ENCODE measurements at places on chromosomes 1 and 21.

DNA sequence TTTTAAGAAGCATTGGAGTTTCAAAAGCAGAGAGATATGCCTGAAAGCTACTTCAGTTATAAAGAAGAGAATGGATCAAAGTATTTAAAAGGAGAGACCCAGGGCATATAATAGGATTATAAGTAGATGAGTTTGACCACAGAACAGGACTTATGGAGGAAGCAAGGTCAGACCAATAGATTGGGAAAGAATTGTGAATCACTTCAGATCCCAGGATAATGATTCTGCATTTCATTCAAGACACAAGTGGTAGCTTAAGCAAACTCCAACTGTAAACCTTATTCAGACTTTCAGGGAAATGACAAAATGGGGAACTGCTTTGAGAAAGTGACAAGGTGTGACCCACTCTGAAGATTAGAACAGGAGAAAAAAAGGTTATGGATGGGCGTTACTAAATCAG lies 18.9 kb upstream of the OR10J5 start:
- no peak for DNase-seq

DNA sequence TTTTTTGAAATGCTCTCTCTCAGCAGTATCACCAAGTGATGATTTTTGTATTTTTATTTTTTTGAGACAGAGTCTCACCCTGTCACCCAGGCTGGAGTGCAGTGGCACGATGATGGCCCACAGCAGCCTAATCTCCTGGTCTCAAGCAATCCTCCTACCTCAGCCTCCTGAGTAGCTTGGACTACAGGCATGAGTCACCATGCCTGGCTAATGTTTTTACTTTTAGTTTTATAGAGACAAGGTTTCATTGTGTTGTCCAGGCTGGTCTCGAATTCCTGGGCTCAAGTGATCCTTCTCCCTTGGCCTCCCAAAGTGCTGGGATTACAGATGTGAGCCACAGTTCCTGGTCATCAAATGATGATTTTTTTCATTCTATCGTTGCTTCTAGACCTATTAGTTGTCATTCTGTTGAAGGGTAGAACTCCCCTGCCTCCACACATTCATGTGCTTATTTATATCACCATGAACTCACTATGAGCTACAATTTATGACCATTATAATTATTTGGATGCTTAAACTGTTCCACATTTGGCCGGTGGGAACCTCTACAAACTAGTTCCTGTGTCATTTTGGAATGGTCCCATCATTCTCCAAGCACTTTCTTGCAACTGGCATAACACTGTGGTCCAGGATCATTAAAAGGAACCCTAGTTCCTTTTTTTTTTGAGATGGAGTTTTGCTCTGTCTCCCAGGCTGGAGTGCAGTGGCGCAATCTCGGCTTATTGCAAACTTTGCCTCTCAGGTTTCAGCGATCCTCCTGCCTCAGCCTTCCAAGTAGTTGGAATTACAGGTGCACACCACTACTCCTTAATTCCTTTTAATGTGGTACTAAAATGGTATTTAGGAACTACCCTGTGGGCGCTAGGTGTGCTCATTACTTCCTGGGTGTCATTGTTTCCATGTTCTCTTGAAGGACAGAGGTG lies 20.2 kb upstream of the TOR3A start:
- no peak for DNase-seq

- no peak for DNase-seq
These were observed 169.3 kb upstream of the ETV3 start for GRCh38 chr1:157307491-157307890.

DNA sequence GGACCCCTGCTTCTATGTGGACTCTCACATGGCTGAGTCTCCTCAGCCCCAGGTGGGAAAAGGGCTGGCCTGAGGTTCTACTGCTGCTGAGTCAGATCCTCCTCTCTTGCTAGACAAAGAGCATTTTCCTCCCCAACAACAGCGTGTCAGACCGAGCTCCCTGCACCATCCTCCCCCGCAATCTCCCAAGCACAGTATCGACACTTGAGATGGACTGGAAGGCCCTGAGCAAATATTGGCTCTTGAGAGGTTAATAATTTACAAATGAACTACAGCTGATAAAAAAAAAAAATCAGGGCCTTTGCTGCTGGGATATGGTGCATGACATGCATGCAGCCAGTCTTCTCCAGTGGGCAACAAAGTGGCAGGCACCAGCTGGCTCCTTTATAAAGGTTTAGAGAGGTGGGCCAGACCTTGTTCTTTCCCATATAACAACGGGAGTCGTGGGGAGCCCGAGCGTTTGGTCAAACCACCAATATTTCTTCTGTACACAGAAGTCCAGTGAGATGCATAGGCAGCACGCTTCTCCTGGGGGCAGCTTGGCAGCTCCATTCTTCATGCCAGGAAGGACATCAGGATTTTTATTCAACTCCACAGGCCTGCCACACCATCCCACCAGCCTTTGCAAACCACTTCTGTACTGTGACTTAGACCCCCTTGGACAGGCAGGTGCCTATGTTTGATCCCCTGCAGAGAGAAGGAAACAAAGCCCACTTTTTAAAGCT lies 55.4 kb upstream of the CAMK1G start:
- DNase-seq = no peak

DNA sequence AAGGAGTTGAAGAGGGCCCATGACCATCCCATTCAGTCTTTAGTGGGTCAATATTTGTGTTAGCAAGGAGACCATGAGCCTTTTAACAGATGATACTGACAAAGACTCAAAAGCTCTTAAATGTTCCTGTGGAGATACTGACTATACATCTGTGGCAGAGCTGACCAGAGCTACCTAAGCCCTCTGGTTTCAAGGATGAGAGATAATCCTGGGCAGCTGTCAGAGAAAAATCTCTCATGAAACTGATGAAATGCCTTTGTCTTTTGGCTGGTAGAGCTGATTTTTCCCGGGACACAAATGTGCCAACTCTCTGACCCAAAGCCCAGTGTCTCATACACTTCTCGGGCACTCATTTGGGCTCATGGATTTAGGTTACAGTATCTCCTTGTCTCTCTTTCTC lies 100.9 kb downstream of the XCL2 start:
- no peak for DNase-seq

DNA sequence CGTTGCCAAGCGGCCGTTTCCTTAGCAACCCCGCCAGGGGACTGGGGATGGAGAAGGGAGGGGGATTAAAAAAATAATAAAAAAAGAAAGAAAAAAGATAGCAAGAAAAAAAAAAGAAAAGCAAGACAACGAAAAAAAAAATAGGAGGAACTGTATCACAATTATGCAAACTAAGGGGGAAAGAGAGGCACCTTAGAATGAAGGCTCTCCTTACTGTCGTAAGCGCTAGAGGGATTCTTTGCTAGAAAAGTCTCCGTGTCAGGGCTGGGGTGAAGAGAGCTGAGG lies 625 bp upstream of the NEGR1 start:
- DNase-seq = no peak

Measured in effector memory CD8-positive, alpha-beta T cell (primary cell).